SJSA1 (cell line): ENCODE measurements at places on chromosomes 16 and 17. TPM values are rescaled to one million over a fixed set of nuclear protein-coding genes. Genes with fewer than 3 reads are reported as not detected.
A peak's percentile ranks its signal among the peaks of the same experiment; 100 is the strongest.

DNA sequence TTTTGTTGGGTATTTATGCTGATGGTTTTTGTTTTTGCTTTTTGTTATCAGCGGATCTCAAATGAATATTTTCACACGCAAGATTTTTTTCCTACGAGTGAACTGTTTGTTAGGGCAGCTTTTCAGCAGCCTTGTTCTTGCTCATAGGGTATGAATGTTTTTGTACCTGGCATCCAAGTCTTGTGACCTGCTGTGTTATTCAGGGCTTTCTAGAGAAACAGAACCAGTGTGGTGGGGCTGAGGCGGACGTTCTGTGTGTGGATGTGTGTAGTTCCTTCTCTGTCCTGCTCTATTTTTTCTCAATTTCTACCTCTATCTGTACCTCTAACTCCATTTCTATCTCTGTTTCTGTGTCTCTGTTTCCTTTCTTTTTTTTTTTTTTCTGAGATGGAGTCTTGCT, 78.3 kb downstream of the SNX29 start:
- no peak for DNase-seq

DNA sequence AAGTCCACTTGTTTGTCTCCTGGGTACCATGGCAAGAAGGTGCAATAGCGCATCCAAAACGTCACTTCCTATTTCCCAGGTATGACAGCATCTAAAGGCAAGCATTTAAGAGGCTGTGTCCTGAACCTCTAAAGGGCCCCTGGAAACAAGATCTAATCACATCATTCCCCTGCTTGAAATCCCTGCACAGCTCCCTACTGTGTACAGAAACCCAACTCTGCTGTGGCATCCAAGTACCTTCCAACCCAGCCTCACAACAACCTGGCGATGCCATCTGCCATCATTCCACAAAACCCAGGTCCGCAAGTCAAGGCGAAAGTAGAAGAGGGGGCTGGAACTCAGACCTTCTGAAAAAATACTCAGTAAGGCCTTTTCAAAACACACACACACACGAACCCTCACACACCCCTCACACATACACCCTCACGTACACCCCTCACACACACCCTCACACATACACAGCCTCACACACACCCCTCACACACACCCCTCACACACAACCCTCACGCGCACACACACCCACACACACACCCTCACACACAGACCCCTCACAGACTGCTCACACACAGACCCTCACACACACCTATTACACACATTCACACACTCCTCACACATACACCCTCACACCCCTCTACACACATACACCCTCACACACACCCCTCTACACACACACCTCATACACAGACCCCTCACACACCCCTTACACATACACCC, 24.5 kb downstream of the C17orf67 start:
- DNase-seq = no peak

HEXIM1 gene
- total RNA-seq = 7.2 and 7.3 TPM in 2 replicates

KRTAP4-1 gene
- not detected in 2 replicates for total RNA-seq

- DNase-seq = peak; percentile 63
Observed at GRCh38 chr16:3952737-3953131, 72.2 kb upstream of the CREBBP start.

DNA sequence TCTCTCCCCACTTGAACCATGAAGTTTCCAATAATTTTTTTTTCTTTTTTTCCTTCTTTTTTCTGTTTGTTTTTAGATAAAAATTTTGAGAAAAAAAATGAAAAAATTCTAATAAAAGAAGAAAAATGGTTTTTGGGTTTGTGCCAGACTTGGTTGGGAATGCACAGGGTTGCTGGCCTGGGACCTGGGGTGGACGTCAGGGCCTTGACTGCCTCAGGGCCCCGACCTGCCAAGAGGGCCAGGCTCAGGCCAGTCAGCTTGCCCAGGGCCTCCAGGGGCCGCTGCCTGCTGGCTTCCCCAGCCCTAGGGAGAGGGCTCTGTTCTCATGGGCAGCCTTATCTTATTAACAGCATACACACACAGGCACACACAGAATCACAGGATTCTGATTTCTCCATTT, 6.5 kb downstream of the TBX6 start:
- no peak for DNase-seq

DNA sequence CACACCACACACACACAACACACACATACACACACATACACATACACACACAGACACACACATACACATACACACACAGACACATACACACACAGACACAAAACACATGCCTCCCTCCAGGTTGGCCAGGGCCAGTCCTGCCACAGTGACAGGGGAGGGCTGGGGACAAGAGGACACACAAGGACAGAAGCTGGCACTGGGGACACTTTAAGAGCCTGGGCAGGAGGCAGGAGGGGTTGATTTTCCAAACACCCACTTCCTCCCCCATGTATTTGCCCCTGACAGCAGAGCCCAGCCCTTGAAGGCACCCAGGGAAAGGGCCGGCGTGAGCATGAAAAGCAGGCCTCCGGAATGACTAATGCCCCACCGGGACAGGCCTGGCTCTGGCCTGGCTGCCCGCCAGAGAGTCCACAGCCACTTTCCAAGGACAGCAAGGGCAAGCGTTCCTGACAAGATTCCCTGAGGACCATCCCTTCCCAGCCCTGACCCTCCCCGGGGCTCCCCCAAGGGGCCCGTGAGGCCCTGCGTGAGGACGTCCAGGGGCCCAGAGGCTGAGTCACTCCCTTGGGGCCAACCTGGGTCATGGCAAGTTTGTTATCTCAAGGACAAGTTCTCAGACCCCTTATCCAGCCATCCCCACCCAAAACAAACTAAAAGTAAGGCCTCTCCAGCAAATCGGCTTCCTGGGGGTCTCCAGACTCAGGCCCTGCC, 235.6 kb downstream of the ZNF423 start:
- DNase-seq = peak; percentile 95

DNA sequence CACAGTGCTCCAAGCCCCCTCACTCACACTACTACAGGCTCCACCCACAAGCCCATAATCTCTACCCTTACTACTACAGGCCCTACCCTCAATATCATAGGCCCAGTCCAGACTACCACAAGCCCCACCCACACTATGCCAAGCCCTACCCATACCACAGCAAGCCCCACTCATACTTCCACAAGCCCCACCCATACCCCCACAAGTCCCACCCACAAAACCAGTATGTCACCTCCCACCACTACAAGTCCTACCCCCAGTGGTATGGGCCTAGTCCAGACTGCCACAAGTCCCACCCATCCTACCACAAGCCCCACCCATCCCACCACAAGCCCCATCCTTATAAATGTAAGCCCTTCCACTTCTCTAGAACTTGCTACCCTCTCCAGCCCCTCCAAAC, 13.8 kb downstream of the RIPOR1 start:
- no peak for DNase-seq

ANKFN1 gene
- 0.32 TPM in 1 of 2 replicates, not detected in the other for total RNA-seq

DNA sequence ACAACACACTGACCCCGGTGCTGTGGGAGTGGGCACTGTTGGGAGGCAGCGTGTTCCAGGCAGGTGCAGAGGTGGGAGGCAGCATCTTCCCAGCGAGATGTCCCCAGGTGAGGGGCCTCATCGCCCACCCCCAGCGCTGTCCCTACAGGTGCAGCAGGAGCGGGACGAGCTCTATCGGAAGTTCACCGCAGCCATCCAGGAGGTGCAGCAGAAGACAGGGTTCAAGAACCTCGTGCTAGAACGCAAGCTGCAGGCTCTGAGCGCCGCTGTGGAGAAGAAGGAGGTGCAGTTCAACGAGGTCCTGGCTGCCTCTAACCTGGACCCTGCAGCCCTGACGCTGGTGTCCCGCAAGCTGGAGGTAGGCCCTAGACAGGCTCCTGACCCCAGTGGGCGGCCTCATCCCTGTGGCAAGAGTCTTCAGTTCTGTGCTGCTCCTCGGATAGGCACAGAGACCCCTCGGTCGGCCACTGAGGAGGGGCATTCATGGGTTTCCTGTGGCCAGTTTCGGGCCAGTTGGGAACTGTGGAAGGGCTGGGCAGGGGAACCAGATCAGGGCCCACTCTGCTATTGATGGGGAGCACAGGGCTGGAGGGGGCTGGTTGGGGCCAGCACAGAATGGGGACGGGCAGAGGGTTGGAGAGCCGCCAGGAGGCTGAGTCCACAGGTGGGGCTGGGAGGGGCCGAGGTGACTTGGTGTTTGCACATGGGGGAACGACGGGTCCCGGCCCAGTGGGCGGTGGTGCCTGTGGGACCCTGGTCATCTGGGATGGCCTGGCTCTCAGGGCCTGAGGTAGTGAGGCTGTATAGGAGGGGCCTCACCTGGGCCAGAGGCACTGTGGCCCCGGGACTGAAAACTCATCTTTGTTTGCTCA, 21.1 kb upstream of the DBNDD1 start:
- DNase-seq = no peak

DNA sequence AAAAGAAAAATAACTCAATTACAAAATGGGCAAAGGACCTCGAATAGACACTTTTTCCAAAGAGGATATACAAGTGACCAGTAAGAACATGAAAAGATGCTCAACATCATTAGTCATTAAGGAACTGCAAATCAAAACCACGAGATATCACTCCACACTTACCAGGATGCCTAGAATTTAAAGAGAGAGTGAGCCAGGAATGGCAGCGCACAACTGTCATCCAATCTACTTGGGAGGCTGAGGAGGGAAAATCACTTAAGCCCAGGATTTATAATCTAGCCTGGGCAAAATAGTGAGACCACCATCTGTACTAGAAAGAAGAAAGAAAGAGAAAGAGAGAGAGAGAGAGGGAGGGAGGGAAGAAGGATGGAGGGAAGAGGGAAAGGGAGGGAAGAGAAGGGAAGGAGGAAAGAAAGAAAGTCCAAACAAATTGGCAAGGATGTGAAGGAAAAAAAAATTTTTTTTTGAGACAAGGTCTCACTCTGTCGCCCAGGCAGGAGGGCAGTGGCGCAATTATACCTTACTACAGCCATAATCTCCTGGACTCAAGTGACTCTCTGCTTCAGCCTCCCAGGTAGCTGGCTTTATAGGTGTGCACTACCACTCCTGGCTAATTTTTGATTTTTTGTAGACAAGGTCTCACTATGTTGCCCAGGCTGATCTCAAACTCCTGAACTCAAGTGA, 22.6 kb downstream of the TBX2 start:
- no peak for DNase-seq

KREMEN2 gene
- total RNA-seq = not detected in 2 replicates

GRCh38 chr17:2050300-2051060, 4.4 kb upstream of the HIC1 start:
- DNase-seq = no peak

DNA sequence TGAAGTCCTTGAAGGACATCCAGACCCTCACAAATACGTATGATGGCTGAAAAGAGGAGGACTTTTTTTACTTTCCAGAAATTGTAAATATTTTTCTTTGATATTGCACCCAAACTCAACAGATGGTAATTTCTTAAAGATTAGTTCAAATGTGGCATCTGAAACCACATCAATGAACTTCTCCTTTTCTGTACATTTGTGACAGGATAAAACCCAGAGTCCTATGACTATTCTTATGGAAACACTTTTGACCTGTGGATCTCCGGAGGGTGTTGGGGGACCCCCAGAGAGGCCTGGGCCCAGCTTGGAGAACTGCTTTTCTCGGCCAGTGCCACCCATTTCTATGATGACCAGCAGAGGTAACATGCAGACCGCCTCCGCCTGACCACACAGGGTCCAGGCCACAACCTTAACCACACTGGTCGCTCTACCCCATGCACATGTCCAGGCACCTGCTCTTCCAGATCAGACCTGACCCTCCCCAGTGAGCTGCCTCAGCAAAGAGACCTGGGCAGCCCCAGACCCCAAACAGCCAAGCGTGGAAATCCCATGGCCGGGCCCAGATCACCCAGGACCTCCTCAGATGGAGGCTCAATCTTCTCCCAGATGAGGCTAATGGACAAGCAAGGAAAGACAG, 22.7 kb downstream of the RPH3AL start:
- DNase-seq = no peak

DNA sequence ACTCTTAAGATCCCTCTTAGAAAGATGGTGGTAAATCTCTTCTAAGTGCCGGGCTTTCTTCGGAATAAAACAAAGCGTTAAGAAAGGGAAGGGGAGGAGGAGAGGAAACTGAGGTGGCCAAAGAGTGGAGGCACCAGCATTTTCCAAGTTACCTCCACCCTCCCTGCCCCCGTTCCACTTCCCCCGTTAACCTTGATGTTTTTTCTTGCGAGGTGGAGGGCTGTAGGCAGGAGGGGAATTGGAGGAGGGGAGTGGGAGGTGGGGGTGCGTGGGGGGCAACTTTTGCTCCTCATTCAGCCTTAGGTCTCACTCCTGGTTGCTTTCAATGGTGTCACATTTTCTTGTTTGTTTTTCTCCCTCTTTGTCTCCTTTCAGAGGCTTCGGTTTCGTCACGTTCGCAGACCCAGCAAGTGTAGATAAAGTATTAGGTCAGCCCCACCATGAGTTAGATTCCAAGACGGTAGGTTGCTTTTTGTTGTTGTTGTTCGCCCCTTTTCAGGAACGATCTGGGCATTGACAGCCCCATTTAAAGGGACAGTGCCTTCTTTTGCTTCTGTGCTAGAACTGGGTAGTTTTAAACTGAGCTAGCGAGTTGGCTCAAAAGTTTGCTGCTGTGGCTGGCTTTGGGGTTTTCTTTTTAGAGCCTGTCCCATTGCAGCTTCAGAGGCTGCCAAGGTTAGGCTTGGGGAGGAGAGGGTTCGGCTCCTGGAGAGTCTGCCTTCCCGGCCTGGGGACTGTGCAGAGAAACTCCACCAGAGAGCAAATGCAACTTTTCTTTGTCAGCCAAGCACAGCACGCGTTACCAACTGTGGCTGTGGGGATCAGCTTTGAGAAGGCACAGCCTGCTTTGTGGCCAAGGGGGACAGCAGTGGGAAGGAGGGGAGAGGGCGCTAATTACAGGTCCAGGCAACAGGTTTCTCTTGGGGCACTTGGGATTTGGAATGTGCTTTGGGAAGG, 1.9 kb downstream of the MSI2 start:
- peak; percentile 34 for DNase-seq

TBX4 gene
- total RNA-seq = 0.05 TPM in 1 of 2 replicates, not detected in the other

DNA sequence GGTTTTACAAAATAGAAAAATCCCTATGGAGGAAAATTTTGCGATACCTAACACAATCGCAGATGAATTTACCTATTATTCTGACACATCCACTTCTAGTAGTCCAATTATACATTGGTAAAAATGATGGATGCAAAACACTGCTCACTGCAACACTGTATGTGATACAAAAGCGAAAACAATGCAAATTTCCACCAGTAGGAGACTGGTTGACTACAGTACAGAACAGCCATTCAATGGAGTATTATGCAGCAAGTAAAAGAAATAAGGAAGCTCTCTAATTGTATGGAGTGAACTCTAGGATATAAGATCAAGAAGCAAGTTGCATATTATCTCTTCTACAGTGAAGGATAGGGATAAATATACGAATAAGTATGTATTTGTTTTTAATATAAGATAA, 48.5 kb downstream of the SETD6 start:
- DNase-seq = no peak

GRCh38 chr17:8109661-8110455, 8.5 kb downstream of the ALOXE3 start:
- DNase-seq = peak; percentile 22
